GM12864 (cell line): ENCODE measurements at places on chromosomes 4 and X.

DNA sequence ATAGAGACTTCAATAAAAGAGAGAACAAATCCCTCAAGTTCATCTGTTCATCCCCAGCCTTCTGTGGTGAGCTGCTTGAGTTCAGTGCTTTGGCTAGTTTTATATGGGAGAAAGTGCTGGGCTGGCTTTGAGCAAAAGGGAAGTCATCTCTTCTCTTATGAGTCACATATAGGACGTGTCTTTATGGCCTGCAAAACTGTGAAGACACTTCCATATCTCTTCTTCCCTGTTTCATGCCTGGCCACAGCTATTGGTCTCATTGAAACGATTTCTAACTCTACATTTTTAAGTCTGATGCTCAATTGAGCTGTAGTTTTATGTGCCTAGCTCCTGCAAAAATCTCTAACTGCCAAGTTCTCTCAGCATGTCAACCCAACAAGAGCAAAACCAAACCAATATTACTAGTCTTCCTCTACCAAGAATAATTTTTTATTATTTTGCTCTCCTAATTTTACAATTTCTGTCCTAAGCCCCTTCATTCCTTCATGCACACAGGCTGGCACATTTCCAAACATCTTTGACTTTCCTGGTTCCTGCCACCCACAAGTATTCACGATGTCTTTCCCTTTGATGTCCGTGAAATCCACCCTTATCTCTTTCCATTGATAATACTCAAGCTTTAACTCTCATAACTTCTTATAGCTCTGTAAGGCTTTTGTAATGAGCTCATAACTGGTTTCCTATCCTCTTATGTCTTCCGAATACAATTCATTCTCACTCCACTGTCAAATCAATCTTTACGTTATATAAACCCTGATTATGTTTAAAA lies 165.3 kb downstream of the BTC start:
- no peak for DNase-seq

DNA sequence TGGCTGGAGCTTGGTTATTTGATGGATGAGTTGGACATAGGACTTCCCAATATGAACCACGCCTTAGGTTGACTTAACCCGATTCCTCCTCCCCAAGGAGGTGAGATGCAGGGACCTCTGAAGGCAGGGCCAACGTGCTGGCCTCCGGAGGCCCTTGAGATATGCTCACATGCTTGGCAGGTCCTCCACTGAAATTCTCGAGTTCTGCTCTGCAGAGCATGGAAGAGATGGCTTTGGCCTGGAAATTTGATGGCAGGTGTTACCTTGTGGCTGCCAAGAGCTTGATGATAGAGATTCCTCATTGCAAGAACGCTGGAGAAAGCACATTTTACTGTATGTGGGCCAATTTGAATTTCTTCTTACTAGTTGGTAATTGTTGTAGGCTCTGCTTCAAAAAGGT lies 117.4 kb upstream of the LIMCH1 start:
- DNase-seq: no peak

- no peak for DNase-seq
Measured at GRCh38 chr4:173501592-173502150, 28.4 kb downstream of the HAND2 start.

DNA sequence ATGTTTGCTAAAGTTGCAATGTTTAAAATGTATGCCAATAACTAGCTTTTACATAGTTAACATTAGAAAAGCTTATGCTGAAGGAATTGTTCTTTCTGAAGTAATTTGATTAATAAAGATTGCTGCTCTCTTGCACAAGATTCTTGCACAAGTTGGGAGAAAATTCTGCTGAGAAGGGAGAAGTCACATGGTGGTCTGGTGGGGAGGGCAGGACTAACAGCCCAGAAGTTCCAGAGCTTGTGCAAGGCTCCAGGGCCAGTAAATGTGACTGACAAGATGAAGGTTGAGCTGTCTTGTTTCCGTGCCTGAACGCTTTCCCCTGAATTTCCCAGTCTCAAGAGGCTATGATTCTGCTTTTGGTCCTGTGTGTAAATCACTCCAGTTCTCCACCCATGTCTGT lies 112.9 kb upstream of the VCX start:
- DNase-seq: no peak

GRCh38 chrX:132622130-132622529 lies 133.3 kb upstream of the MBNL3 start:
- no peak for DNase-seq

DNA sequence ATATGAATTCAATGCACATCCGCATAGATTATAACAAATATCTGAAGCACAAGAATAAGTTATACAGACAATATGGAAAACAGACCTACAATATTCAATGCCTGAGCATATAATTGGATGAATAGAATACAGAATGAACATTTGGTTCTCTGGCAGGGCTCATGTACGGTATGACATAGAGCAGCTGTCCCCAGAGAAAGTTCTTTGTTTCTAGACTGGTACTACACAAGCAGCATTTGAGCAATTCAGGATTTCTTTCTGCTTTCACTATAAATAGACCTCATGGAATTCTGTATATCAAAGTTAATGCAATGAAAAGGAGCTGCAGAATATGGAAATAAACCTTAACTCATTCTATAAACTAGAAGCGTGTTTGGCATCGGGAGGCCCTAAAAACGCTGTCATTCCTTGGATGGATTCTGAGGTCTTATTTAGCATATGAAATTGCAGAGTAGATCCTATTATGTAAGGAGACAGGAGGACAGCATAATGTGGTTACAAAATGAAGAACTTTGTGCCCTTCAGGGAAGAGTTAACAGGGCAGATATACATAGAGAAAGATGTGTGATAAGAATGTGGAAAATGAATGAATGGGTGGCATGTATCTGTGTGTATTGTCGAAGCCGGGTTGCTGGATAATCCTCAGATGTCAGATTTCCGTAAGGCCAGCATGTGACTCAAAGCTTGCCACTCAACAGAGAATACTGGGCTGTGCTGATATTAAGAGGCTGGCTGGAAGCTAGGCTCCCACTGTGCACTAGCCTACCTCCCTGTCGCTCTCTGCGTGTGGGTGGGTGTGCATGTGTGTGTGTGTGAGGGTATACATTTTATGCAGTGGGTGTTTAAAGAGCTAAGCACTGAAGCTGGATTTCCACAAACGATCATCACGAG lies 103.3 kb upstream of the SLC4A4 start:
- DNase-seq: no peak

- no peak for DNase-seq
Measured at GRCh38 chrX:30627818-30628652, 25.2 kb upstream of the GK start.

GRCh38 chr4:152068866-152069265 lies 308.1 kb upstream of the GATB start:
- DNase-seq: no peak

- DNase-seq: no peak
Measured at GRCh38 chr4:172953896-172954568, 214.6 kb upstream of the GALNT7 start.
